ENCODE measurements at places on chromosomes 7 and 10. TPM values are rescaled to one million over a fixed set of nuclear protein-coding genes. Genes with fewer than 3 reads are reported as not detected.

Gene SEMA4G
- 12.5 TPM for total RNA-seq

Gene MAGI2
- 3.9 TPM for total RNA-seq

Gene PKD2L1
- total RNA-seq, result not detected

Gene ZNF727
- total RNA-seq, result 8.2 TPM

Gene ANXA8L1
- not detected for total RNA-seq

Gene GRM3
- total RNA-seq, result not detected

Gene PPP1R17
- total RNA-seq, result not detected

Gene C10orf95
- 4.2 TPM for total RNA-seq

Gene CCDC6
- 35.8 TPM for total RNA-seq

Gene NUTM2E
- not detected for total RNA-seq

Gene SUN3
- total RNA-seq, result not detected

Gene DBF4
- 4.3 TPM for total RNA-seq

Gene UCMA
- total RNA-seq, result not detected

Gene IDI1
- 15.6 TPM for total RNA-seq

Gene PRKCQ
- 0.33 TPM for total RNA-seq

Gene IFIT2
- total RNA-seq, result 1.6 TPM

Gene ASB10
- not detected for total RNA-seq

Gene IGFBP1
- total RNA-seq, result 0.99 TPM

Gene PIK3AP1
- 28.0 TPM for total RNA-seq

Gene GHRHR
- not detected for total RNA-seq

Gene SPDYE1
- total RNA-seq, result not detected

Gene ASAH2
- total RNA-seq, result 1.0 TPM

Gene C7orf57
- total RNA-seq, result 0.26 TPM

Gene AASS
- total RNA-seq, result 28.5 TPM

Gene AGAP3
- total RNA-seq, result 45.4 TPM

Gene AGR2
- 20.0 TPM for total RNA-seq

Gene CNPY1
- total RNA-seq, result not detected

Gene COL13A1
- total RNA-seq, result not detected

Gene LSM8
- total RNA-seq, result 23.7 TPM

Gene PRSS2
- 15,993 TPM for total RNA-seq

Gene ALOX5
- 63.0 TPM for total RNA-seq

Gene CCL24
- not detected for total RNA-seq

Gene GPR15LG
- not detected for total RNA-seq

Gene TYW1B
- total RNA-seq, result 7.9 TPM

Gene OIT3
- total RNA-seq, result not detected

Gene ZP3
- total RNA-seq, result 3.3 TPM

Gene PNLIP
- total RNA-seq, result 8,888 TPM

Gene UCN3
- total RNA-seq, result not detected

Gene STMP1
- total RNA-seq, result 10.5 TPM

Gene SORCS3
- not detected for total RNA-seq

Gene EMX2
- not detected for total RNA-seq

Gene ZNF138
- total RNA-seq, result 10.4 TPM

Gene UNCX
- total RNA-seq, result not detected

Gene PRLHR
- not detected for total RNA-seq

Gene WDFY4
- 0.66 TPM for total RNA-seq

Gene TMEM229A
- total RNA-seq, result not detected

Gene ACTA2
- total RNA-seq, result 41.5 TPM

Gene KCND2
- total RNA-seq, result 0.66 TPM

Gene ATRNL1
- 3.0 TPM for total RNA-seq

Gene SMO
- 6.5 TPM for total RNA-seq

Gene PLAC9
- total RNA-seq, result 39.9 TPM

Gene CROT
- 22.1 TPM for total RNA-seq

Gene NMT2
- total RNA-seq, result 9.9 TPM

Gene C7orf33
- total RNA-seq, result not detected

Gene SBDS
- 52.1 TPM for total RNA-seq

All from body of pancreas (tissue), 4 donors.